ENCODE measurements at places on chromosomes 16 and 17. TPM values are rescaled to one million over a fixed set of nuclear protein-coding genes. Genes with fewer than 3 reads are reported as not detected.
A peak's percentile ranks its signal among the peaks of the same experiment; 100 is the strongest.

- DNase-seq, result peak; percentile 12
These were observed 36.6 kb upstream of the CARMIL2 start for GRCh38 chr16:67608364-67608763.

GRCh38 chr17:79707931-79708891 is 22.5 kb upstream of the ENPP7 start:
- peak; percentile 38 for DNase-seq

DNA sequence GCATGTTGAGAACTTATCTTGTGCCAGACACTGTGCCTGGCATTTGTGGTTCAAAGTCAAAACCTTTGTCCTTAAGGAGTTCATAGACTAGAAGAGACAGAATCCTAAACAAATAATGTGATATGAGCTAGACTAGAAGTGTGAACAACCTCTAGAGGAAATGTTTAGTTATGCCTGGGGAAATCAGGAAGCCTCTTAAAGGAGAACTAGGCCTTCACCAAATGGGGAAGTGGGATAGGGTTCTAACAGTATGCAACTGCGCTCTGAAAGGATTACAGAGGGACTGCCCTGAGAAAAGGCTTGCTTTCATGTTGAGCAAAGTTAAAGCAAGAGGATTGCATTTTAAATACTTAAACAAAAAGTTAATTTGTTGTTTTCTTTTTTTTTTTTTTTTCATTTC is 4.9 kb downstream of the RUNDC1 start:
- DNase-seq, result no peak

- DNase-seq, result peak; percentile 73
These were observed 13.1 kb downstream of the USP7 start for GRCh38 chr16:8950580-8951077.

- DNase-seq, result peak; percentile 51
These were observed 46.9 kb upstream of the HNF1B start for GRCh38 chr17:37791447-37792399.

- DNase-seq, result no peak
These were observed 762 bp downstream of the PYCARD start for GRCh38 chr16:31201582-31202413.

- DNase-seq, result peak; percentile 68
These were observed 2.1 kb downstream of the SOX9 start for GRCh38 chr17:72122765-72123529.

The METRN gene
- polyA plus RNA-seq, result 91.1 TPM
